ENCODE measurements at places on chromosomes 3 and 15.

DNA sequence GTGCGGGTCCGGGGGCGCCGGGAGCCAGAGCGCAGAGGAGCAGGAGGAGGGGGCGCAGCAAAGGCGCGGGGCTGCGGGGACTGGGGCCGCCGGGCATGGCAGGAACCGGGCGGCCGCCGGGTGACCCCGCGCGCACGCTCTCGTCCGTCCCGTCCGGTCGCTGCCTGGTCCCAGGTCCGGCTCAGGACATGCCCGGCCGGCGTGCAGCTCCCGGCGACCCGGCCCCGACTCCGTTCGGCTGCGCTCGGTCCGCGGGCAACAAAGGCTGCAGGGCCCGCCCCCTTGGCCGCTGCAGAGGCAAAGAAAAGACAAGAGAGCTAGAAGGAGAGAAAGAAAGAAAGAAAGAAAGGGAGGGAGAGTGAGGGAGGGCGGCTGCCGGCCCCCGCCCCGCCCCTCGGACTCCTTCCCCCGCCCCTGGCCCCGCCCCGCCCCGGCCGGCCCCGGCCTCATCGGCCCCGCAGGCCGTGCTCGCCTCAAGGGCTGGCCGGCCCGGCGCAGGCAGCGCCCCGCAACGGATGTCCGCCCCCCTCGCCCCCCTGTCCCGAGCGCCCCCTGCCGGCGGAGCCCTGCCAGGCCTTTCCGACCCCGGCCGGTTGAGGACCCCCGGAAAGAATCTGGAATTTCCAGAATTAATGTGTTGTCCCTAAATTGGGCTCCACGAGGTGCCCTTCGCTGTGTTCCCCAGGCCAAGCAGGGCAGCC, at the start of gene ADAMTS7:
TSS of gene ADAMTS7 (minus strand) at position 341 of the 701 bp plus-strand sequence. CDS start at position 97, 244 bp downstream.
- peak; percentile 54 for DNase-seq

GRCh38 chr15:38746211-38746610, 181.6 kb upstream of the RASGRP1 start:
- DNase-seq = no peak

DNA sequence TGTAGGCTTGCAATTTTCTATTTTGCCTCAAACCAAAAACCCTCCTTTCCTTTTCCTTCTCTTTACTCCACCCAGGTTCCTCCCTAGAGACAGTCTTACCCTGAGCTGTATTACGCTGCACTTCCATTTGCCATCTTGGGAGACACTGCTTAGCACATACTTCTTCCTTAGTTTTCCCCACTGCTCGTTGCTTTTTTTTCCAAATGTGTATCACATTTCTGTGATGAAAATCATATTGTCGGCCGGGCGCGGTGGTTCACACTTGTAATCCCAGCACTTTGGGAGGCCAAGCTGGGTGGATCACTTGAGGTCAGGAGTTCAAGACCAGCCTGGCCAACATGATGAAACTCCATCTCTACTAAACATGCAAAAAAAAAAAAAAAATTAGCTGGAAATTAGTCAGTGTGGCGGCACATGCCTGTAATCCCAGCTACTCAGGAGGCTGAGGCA, 29.5 kb downstream of the POPDC2 start:
- no peak for DNase-seq

DNA sequence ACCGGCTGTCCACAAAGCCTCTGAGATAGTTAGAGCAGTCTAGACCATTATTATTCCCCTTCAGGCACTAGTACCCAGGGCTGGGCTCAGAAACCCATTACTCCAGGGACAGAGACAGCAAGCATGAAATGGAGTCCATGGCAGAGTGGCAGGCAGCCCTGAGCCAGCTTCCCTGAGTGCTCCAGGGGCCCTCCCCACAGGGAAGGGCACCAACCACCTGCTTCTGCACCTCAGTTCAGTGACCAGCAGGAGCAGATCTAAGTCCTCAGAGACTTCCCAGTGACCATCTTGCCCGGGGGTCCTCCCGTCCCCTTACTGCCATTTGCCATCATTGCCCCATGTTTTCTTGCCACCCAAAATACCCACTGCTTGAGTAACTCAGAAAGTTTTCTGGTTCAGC, 62.0 kb downstream of the DAPK2 start:
- no peak for DNase-seq

DNA sequence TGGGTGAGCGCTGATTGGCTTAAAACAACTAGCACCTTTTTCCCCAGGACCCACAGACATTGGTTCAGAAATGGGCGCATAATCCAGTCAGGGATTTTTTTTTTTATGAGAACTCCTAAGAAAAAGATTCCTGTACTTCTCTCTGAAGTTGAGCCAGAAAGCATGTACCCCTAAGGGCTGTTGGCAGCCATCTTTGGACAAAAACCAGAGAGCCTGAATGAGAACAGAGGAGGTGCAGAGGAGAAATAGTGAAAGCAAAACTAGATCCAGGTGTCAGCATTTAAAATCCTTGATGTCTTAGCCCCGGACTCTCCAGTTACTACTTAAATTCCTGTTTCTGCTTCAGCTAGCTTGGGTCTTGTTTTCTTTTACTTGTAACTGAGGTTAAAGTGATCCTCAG, 1.9 kb upstream of the SLC27A2 start:
- peak; percentile 28 for DNase-seq

DNA sequence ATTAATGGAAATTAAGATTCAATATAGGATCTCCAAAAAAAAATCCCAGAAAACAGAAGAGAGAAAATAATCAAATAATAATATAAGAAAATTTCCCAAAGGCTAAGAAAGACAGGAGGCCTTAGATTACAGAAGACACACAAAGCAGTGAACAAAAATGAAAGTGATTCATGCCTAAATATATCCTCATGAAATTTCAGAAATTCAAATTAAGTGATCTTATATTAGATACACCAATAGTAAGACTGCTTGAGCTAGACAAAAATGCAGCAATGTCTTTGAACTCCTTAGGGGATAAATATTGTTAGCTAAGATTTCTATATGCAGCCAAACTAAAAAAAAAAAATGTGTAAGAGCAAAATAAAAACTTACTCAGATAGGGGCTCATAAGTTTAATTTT, 44.6 kb upstream of the ARPP21 start:
- DNase-seq = no peak

DNA sequence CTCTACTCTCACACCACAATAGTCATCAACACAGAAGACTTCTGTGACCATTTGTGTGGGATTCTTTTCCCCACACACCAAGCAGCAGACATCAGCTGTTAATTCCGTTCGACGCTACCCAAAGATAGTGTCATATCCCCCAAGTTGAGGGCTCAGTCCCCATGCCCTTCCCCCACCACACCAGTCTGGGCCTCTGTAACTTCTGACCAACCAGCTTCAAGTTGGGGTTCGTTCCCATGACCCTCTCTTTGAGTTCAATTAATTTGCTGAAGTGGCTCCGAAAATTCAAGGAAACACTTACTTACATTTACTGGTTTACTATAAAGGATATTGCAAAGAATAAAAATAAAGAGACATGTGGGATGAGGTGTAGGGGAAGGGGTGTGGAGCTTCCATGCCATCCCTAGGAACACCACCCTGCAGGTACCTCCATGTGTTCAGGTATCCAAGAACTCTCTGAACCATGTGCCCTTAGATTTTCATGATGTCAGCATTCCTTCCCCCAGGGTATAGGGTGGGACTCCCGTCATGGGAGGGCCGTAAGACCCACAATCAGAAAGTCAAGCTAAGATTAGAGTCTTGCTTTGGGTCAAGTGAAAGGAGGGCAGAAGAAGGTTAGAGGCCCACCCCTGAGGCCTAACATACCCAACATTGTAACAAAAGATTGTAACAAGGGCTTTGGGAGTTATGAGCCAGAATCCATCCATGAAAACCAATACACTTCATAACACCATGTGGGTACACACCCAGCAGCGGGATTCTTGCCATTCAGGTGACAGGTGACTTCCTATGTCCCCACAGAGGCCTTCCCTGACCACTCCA, 82.7 kb downstream of the BTLA start:
- no peak for DNase-seq

DNA sequence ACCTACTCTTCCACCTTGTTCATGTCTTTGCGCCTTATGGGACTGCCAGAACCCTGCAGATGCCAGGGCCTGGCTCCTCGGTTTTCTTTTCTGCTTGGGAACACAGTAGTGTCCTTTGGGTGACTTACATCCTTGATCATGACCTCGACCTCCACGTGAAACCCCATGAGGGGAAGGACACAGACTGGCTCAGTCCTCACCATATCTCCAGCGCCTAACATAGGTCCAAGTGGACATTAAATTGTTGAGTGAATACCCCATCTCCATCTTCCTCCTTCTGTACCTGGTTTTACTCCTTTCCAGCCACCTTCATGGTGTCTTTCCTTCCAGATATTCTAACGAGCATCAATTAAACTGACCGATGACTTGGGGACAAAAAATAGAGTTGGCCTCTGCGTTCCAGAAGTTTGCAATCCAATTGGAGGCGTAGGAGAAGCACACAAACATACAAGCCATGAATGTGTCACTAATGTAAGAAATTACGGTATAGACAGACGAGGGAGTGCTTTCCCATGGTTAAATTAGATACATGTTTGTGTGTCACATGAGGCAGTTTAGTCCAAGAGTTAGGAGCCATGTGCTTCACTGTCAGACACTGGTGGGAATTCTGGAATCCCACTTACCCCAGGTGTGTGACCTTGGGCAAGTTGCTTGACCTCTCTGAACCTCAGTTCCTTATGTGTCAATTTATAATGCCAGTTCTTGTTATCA, 907 bp upstream of the HERC1 start:
- DNase-seq = no peak

- peak; percentile 40 for DNase-seq
Measured at GRCh38 chr15:91140601-91141000, 40.5 kb downstream of the SV2B start.

GRCh38 chr15:96837241-96837970, 506.9 kb downstream of the NR2F2 start:
- DNase-seq = no peak

GRCh38 chr3:47996440-47996839, 19.8 kb downstream of the MAP4 start:
- DNase-seq = no peak

- DNase-seq = no peak
Measured at GRCh38 chr15:66036859-66037258, 167.6 kb downstream of the RAB11A start.

DNA sequence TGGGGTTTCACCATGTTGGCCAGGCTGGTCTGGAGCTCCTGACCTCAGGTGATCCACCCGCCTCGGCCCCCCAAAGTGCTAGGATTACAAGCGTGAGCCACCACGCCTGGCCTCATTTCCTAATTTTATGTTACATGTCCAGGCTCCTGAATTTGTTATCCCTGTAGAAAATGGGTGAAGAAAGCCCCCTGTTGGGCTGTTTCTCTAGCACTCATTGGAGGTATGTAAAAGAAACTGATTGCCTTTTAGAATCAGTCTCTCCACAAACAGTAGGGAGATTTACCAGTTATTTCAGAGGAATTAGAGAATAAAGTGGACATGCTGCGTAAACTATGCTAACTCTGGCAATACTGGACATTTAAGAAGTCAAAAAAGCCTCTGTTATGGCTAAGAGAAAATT, 364.1 kb upstream of the TBL1XR1 start:
- DNase-seq = no peak

- DNase-seq = no peak
Measured at GRCh38 chr3:73624017-73624820, 522 bp downstream of the PDZRN3 start.

DNA sequence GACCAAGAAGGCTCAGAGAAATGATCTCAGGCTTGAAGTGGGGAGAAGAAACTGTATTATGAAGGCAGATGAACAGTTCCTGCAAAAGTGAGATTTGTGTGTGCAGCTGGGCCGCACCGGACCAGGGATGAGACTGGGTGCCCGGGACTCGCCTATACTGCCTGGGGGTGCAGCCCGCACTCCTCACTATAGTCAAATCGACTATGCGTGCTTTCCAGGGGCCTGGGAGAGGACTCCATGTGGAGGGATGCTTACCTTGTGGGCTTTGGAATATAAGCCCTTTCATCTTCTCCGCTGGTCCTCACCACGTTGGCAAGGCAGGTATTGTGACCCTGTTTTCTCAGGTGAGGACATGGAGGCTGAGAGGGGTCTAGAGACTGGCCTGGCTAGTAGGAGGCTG, 32.9 kb upstream of the APOD start:
- DNase-seq = no peak

DNA sequence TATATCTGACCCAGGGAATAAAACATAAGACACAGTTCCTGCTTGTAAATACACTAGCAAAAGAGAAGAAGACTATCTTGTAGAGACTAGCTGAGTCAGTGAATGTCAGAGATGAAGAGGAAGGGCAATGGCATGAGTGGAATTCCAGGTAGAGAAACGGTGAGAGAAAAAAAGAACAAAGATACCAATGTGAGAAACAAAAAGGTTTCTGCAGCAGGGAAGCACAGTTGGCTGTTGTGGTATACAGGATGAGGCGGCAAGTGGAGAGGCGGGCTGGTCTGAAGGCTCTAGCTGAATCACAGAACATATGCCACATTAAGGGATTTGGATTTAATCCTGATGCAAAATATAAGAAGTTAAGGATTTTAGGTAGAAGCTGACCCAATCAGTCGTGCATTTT, 17.1 kb upstream of the TASOR start:
- no peak for DNase-seq

- DNase-seq = no peak
Measured at GRCh38 chr15:80576519-80577090, 118.5 kb upstream of the ABHD17C start.

GRCh38 chr15:73273181-73274002, 95.4 kb downstream of the HCN4 start:
- peak; percentile 62 for DNase-seq

GRCh38 chr3:66139415-66139814, 81.4 kb upstream of the SLC25A26 start:
- DNase-seq = no peak

- DNase-seq = no peak
Measured at GRCh38 chr3:46724424-46724823, 6.8 kb upstream of the PRSS50 start.

- no peak for DNase-seq
Measured at GRCh38 chr15:101182215-101182614, 69.6 kb downstream of the CHSY1 start.

DNA sequence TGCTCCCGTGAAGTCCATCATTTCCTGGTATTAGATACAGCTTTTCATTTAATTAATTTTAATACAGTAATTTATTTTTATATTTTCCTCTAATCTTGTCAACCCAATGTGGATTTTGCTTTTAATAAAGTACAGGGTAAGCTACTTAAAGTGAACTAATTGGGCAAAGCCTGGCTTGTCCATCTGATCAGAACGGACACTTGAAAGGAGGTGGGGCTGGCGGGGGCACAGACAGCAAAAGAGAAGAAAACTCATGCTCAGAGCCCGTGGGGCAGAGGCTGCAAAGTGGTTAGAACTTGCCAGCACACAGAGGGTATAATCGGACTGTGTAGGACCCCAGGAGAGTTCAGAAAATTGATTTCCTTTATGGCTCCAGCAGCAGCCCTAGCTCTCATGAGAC, 443.1 kb upstream of the MDFIC2 start:
- no peak for DNase-seq

DNA sequence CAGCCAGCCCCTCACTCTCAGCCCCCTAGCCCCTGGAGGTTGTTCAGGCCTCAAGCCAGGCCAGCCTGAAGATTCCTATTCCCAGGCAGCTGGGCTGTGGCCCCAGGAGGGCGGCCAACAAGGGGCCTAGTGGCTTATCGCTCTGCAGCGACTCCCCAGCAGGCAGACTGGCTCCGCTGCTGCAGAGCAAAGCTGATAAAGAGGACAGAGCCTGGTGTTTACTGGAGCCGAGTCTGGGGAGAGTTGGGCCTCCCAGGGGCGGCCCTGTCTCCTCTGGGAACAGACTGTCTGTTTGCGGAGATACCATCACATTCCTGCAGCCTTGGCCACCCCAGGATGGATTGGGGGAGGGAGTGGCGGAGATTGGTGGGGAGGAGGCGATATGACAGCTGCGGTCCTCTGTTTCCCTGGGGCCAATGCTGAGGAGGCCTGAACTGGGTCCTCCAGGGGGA, 22.4 kb upstream of the SMAD6 start:
- peak; percentile 94 for DNase-seq

GRCh38 chr3:174441588-174442301, 417.4 kb upstream of the NAALADL2 start:
- DNase-seq = no peak
